ENCODE measurements at places on chromosomes 11 and 22.

- DNase-seq: no peak
Measured at GRCh38 chr11:104968856-104969776, 742 bp upstream of the CASP4 start.

DNA sequence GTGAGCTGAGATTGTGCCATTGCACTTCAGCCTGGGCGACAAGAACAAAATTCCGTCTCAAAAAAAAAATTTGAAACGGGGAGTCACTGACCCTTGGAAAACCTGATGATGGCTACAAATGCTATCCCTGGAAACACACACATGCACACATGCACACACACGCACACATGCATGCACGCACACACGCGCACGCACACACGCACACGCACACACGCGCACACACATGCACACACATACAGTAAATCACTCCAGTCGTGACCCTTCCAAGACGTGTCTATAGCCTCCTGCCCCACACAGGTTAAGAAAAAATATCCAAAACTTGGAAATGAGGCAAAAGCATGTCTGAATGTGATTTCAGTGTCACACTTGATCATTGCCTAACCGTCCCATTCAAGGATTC lies 6.7 kb upstream of the CPT1A start:
- DNase-seq: no peak

DNA sequence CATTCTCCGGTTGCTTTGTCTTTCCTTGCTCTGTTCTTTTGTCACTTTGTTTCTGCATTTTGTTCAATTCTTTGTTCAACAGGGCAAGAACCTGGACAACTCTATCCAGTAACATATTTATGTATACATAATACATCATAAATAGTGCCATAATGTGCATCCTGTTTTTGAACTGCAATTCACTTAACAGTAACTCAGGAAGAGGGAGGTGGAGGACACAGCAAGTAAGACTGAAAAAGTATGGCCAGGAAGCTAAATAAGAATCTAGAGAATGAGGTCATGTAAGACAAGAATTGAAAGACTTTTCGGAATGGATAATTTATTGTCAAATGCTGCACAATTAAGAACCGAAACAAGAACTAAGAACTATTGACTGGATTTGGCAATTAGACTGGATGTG lies 29.2 kb upstream of the CHORDC1 start:
- no peak for DNase-seq

- no peak for DNase-seq
Measured at GRCh38 chr11:74255741-74256375, 55.6 kb downstream of the P4HA3 start.

DNA sequence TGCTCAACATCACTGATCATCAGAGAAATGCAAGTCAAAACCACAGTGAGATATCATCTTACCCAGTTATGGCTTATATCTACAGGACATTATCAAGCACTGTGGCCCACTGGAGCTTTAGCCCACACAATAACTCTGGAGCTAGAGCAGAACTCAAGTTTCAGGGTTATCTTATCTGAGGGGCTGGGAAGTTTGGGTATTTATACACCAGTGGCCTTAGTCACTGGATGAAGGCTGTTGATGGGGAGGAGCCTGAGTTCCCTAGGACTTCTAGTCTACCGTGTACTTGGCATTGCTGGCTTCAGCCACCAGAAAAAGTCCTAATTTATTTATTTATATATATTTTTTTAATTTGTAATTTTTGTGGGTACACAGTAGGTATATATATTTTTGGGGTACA lies 19.3 kb downstream of the HSD17B12 start:
- no peak for DNase-seq

DNA sequence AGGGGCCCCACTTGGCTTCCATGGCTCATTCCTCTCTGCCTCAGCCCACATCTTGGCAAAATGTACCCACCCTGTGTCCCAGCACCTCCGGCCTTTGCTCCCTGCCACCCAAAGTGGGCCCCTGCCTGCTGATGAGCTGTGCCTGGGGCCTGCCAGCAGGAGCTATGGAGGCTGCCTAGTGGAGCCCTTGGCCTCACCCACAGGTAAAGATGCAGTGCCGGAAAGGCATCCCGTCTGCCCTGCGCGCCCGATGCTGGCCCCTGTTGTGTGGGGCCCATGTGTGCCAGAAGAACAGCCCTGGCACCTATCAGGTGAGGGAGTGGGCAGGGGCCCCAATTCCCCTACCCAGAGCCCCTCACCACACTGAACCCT lies 1.3 kb downstream of the TBC1D10C start:
- no peak for DNase-seq

DNA sequence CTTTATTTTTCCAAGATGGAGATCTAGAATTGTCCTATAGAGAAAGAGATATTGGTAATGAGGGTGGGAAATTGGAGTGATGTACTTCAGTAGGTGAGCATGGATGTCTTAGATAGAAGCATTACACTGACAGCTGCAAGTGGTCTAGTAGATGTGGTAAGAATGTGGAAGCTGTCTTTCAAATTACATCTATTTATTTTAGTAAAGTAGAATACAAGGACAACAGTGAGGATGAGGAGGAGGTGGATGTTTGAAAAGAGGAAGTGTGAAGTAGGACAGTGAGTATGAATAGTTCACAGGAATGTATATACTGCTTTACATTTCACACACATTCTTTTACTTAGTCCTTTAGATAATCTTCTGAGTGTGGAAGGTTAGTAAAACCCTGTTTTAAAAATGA lies 64.2 kb downstream of the HIPK3 start:
- no peak for DNase-seq

DNA sequence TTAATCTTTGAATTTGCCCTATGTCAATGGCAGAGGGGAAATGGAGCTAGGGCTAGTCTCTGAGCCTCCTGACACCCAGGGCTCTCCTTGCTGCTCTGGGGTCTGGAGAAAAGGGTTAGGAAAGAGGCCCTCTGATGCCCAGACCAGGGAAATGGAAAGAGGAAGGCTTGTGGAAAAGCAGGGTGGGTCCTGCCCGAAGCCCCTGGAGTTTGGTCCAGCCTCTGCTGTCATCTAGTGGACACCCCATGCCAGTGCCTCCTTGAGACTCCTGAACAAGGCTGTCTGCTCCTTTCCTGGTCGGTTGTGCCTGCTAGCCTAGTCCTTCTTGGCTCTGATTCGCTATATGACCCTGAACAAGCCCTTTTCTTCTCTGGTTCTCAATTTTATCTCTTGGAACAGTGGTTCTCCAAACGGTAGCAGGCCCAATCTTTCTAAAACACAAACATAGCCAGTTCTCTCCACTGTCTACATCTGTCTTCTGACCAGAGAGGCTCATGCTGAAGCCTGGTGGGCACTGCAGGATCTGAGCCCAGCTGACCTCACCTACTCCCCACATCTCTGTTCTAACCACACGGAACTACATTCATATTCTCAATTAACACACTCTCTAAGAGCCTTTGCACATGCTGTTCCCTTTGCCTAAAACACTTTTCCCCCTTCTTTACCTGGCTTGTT lies 8.8 kb upstream of the PLA2G3 start:
- DNase-seq: no peak
